ENCODE measurements at places on chromosomes 13 and 19.
A peak's percentile ranks its signal among the peaks of the same experiment; 100 is the strongest.

DNA sequence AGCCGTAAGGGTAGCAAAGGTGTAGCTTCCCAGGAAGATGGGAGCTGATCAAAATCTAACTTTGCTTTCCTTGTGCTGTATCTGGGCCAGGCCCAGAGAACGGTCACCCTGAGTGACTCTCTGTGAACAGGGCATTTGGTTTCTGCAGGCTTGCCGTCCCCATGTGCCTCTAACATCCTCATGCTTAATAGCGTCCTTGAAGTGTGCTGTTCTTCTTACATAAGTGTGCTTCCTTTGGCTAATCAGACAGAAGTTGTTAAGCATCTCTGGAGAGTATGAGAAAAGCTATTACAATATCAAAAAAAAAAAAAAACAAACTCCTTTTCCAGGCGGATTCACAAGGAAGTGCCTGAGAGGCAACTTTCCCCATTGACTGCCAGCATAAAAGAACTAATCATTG lies 503.7 kb downstream of the DIAPH3 start:
- DNase-seq, result no peak

DNA sequence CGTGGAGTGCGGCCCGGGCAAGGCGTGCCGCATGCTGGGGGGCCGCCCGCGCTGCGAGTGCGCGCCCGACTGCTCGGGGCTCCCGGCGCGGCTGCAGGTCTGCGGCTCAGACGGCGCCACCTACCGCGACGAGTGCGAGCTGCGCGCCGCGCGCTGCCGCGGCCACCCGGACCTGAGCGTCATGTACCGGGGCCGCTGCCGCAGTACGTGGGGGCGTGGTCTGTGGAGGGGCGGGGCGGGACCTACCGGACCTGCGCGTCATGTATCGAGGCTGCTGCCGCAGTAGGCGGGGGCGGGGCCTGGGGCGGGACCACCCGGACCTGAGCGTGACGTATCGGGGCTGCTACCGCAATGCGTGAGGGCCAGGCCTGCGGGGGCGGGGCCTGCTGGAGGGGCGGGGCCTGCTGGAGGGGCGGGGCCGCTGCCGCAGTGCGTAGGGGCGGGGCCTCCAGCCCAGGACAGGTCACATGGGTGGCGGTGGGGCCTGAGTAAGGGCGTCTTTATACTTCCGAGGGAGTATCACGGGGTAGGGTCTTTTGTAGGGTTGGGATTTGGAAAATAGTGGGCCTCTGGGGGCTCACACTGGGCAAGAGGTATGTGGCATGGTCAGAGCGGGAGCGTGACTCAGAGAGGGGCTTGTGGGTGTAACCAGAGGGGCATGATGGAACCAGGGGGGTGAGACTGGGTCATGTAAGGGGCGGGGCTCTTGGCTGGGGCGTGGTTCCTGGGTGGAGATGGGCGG lies 4.3 kb downstream of the FSTL3 start:
- peak; percentile 100 for DNase-seq

DNA sequence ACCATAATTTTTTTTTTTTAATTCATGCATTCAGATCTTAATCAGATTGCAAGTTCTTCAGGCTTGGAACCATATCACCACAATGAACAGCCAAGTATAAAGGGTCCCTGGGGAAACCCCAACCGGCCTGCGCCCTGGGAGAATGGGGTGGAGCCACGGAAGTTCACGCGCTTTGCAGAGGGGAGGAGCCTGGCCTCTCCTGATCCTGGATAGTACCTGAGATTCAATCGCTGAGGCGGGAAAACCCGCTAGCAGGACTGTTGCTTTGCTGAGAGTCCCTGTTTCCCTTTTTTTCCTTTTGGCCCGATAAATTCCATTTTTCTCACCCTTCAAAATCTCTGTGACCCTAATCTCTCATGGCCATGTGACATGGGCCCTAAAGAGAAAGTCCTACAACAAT lies 385.1 kb downstream of the IRS2 start:
- no peak for DNase-seq

- DNase-seq, result no peak
These were observed 10.0 kb downstream of the SYMPK start for GRCh38 chr19:45852983-45853382.

- DNase-seq, result no peak
These were observed 15.6 kb upstream of the NOTCH3 start for GRCh38 chr19:15216363-15216762.

GRCh38 chr13:51303063-51303552 lies 36.4 kb upstream of the SERPINE3 start:
- DNase-seq, result no peak

- DNase-seq, result no peak
These were observed 72.2 kb downstream of the RASA3 start for GRCh38 chr13:114059946-114060860.

DNA sequence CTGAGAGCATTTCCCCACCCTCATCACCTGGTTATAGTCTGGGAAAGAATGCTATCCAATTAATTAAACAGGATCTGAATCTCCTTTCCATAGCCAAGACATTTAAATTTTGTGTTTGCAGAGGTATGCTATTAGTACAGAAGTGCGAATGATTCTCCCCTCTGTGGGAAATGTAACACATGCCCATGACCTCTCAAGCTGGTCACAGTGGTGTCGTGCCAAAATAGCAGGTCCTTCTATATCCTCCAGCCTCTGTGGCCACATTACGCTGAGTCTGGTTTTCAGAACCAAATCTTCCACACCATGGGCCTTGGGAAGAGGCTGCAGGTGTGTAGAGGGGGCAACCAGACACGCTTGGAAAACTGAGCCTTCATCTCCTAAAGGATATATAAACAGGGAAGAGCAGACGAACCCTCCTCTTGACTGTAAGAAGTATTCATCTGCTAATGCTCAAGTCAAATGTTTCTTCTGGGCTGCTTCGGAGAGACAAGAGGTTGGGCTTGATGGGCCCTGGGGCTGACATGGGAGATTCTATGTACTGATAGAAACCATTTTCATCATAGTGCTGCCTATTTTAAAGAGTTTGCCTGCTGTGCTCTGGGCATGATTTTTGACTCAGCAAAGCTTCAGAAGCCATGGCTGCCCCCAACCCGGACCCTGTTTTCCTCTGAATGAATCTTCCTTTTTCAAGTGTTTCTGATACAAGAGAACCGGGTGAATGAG lies 197.6 kb downstream of the DNAJC15 start:
- no peak for DNase-seq

- no peak for DNase-seq
These were observed 524.4 kb upstream of the SPRY2 start for GRCh38 chr13:80865329-80865728.

DNA sequence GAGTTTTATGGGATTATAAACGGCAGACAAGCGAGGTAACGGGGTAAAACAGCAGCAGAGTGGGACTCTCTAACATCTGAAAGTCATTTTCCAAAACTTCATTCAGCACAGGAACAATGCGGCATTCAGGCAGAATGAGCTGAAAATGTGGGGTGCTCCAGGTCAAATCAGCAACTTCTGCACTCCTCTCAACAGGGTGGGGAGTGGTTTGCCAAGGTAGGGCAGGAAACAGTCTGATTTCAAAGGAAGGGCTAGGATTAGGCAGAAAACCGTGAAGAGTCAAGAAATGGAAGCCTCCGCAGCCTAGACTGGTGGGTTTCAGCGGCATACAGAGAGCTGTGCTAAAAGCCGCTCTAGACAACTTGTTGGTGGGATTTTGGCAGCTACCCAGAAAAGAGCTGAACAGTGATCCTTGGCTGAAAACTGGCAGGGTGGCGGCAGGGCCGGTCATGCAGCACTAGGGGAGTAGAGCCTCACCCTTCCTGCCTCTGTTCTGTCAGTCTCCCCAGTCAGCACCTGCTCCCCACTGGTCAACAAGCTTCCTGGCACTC lies 154.2 kb upstream of the KLF12 start:
- peak; percentile 55 for DNase-seq

GRCh38 chr13:74710006-74710405 lies 575.8 kb upstream of the KLF12 start:
- no peak for DNase-seq

DNA sequence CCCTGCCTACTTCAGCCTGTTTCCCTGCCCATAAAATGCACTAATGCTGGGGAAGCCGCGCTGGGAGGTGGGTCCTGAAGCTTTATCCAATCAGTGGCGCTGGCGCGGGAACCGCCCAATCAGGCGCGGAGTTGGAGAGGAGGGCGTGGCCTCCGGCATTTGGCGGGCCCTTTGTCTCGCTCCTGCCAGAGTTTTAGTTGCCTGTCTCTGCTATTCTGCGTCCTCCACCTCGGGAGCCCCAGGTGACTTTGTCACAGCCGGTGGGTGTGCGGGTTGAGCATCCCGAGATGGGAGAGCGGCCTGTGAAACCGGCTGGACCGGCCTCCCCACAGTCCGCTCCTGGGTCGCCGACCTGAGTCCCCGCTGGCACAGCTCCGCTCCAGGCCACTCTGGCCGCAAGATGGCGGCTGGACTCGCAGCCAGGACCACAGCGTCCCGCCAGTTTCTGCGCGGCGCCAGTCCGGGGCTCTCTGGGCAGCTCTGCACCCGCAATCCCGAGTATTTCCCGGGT lies 30.7 kb upstream of the ZNF429 start:
- peak; percentile 83 for DNase-seq

GRCh38 chr19:50777830-50778303 lies 7.6 kb downstream of the GPR32 start:
- no peak for DNase-seq

GRCh38 chr13:36997716-36998427 lies 1.3 kb downstream of the ALG5 start:
- DNase-seq, result no peak

DNA sequence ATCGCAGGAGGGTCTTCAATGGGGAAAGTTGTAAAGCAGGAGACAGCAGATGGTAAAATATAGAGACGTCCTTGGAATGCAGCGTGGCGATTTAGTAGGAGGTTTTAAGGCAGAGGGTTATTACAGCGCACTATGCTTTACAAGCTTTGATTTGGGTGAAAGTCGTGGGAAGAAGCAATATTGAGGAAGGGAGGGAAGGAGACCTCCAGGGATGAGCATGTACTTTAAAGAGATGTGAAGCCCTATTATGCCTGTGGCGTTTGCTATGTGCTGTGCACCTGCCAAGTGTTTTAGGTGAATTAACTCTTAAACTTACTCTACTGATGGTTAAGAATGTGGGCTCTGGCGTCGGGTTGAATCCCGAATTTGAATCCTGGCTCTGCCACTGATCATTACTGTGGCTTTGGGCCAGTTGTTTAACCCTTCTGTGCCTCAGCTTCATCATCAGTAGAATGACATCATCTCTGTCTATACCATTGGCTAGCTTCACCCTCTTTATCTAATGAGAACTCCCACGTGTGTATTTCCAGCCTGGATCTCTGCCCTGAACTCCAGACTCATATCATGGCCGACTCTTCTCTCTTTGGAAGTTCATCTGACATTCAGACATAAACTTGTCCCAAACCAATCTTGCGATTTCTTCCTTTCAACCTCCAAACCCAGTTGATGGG lies 583 bp downstream of the CCDC61 start:
- no peak for DNase-seq

DNA sequence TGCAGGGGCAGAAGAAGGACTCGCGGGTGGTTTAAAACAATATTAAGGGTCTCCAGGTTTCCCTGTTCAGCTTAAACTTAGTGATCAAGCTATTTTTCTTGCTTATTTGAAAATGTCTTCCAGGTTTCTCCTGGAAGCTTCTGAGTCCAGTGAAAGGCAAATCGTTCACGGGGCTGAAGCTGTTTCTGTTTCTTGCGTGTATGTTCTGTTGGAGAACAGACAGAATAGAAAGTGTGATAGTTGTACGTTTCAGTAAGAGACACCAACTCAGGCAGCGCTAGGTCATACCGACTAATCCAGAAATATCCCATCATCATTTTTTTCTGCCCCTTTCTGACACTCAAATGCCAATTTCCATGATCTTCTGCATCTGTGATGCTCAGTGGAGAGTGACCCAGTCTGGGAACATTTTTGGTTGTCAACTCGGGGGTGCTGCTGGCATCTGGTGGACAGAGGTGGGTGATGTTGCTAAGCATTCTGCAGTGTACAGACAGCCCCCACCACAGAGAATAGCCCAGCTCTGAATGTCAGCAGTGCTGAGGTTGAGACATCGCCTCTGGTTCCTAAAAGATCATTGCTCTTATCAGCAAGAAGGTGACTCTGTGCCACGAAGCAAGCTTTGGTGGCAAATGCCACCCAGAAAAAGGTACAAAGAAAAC lies 4.3 kb downstream of the KLF2 start:
- DNase-seq, result no peak

- DNase-seq, result no peak
These were observed 1362.0 kb downstream of the PCDH9 start for GRCh38 chr13:65868099-65868498.

DNA sequence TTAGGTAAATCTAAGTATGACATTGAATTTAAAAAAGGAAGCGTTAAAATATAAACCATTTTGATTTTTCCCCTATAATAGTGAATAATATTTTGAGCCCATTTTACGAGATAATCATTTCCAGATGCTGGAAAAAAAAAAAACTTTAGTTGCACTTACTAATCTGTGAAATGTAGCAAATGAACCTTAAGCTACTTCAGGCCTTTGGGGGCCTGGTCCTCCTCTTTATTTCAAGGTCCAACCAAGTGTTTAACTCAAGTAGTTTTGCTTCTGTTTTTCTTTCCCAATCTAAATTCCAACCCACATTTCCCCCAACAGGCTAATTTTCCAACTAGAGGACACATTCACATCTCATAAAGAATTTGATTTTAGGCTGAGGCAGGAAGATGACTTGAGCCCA lies 101.2 kb downstream of the TNFRSF19 start:
- no peak for DNase-seq

DNA sequence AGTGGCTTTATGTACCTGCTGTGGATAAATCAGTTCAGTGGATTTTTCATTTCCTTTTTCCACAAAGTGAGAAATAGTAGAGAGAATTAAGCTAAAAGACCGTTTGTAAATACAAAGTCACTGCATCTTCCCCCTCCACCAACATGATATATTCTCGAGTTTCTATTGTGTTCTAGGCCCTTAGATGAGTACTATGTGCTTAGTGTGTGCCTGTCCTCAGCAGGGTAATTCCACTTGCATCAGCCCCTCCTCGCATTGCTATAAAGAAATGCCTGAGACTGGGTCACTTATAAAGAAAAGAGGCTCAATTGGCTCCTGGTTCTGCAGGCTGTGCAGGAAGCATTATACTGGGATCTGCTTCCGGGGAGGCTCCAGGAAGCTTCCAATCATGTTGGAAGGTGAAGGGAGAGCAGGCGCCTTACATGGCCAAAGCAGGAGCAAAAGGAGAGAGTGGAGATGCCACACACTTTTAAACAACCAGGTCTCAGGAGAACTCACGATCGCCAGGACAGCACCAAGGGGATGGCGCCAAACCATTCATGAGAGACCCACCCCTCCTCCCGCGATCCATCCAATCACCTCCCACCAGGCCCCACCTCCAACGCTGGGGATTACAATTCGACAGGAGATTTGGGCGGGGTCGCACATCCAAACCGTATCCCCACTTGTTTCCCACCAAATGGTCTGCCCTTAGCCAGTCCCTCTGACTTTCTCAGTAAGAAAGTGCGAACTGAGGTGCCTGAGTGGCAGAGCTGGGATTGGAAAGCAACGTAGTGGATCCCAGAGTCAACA lies 102.3 kb upstream of the ABCC4 start:
- DNase-seq, result no peak

- DNase-seq, result peak; percentile 56
These were observed 2.8 kb downstream of the TBC1D17 start for GRCh38 chr19:49880162-49880869.
